ENCODE measurements at places on chromosomes 3 and 15. TPM values are rescaled to one million over a fixed set of nuclear protein-coding genes. Genes with fewer than 3 reads are reported as not detected.

The TMEM207 gene
- 0.21 TPM for total RNA-seq

The TMIE gene
- 0.11 TPM for total RNA-seq

The CELF6 gene
- not detected for total RNA-seq

The STRIT1 gene
- not detected for total RNA-seq

The GABPB1 gene
- total RNA-seq, result 44.0 TPM

The CLEC3B gene
- not detected for total RNA-seq

The IRAK2 gene
- total RNA-seq, result 1.8 TPM

The CFAP92 gene
- 0.16 TPM for total RNA-seq

The DISP2 gene
- total RNA-seq, result 0.34 TPM

The ADGRG7 gene
- not detected for total RNA-seq

The CCDC13 gene
- total RNA-seq, result not detected

The RBMS3 gene
- total RNA-seq, result 7.5 TPM

The SEMA5B gene
- not detected for total RNA-seq

The MAGI1 gene
- total RNA-seq, result 3.6 TPM

The LCTL gene
- total RNA-seq, result 0.21 TPM

The AMOTL2 gene
- 12.1 TPM for total RNA-seq

The MINAR1 gene
- 2.4 TPM for total RNA-seq

The SEMA3B gene
- total RNA-seq, result 0.96 TPM

The CAMK2N2 gene
- total RNA-seq, result 0.77 TPM

The MORC1 gene
- total RNA-seq, result not detected

The ALPK3 gene
- total RNA-seq, result 0.03 TPM

The GRAMD1C gene
- 4.1 TPM for total RNA-seq

The SAMD7 gene
- total RNA-seq, result not detected
